ENCODE measurements at places on chromosomes 11 and 22. TPM values are rescaled to one million over a fixed set of nuclear protein-coding genes. Genes with fewer than 3 reads are reported as not detected.

RASSF7 gene
- 8.8 TPM for total RNA-seq

CEP126 gene
- total RNA-seq: 1.6 TPM

ADSL gene
- 180 TPM for total RNA-seq

DNA sequence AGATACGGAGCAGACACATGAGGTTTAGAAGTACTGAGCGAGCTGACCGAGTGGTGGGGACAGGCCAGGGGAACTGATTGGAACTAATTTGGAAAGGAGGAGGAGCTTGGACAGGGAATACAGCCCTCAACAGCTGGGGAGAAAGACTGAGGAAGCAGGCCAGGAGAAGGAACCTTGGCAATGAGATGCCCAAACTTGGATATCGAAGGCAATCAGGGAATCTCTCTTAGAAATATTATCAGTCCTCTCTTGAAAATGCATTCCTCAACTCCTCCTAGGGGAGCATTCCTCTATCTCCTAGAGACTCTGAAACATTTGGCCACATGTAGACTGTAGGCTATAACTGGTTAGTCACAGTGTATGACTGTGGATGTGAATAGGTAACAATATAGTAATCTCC, 284.6 kb downstream of the GUCY1A2 start:
- no peak for DNase-seq

GRCh38 chr22:21690401-21690801, 24.6 kb downstream of the PPIL2 start:
- peak; percentile 69 for DNase-seq

Measured in LHCN-M2 (cell line).